Stimulated activated CD8-positive, alpha-beta memory T cell treated with anti-CD3 and anti-CD28 coated beads, Interleukin-4, amount 100 ng/mL, for 1 hour (primary cell): ENCODE measurements at places on chromosomes 1 and 21.

GRCh38 chr1:25710583-25711347, 89.2 kb upstream of the SELENON start:
- DNase-seq, result no peak

DNA sequence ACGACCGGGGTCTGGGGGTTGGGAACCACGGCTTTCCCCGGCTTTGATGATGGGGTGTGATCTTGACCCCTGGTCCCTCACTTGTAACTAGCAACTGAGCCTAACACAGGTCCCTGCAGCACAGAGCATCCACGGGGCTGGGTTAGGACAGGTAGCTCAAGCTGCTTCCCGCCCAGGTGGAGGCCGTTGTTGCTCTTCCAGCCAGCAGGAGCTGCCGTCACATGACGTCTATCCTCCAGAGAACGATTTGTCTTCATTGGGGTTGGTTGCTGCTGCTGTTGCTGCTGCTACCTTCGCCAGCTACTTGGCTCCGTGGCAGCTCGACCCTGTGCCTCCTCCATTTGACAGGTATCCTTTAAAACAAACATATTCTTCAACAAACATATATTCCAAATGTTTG, 74.3 kb upstream of the ADAR start:
- DNase-seq, result no peak

GRCh38 chr1:165759095-165759494, 9.6 kb downstream of the TMCO1 start:
- no peak for DNase-seq

DNA sequence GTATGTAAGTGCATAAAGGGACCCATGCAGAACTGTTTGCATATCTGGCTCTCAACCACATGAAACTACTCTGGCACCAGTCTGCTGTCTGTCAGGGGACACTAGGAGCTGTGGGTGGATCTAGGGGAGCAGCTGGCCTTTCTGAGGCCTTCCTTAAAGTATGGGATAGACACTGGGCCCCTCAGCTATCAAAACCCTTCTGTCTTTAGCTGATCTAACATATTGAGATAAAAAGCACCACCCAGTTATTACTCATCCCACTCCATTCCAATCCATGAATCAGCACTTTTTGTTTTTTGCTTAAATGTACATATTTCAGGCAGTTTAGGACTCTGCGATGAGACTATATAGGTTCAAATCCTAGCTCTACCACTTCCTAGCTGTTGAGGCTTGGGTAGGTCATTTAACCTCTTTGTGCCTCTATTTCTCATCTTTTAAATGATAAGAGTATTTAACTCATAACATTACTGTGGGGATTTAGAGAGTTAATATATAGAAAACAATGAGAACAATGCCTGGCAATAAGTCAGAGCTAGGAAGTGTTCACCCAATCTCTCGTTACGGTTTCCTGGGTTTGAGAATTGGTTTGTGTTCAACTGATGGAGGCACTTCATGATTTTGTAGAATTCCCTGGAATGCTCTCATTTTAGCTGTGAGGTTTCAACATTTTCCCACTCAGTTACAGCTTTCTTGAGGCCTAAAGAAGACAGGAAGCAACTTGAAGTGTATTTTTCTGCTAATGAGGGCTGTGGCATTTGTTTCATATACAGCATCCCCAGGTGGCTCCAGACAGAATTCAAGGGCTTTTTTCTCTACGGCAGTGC, 68.9 kb downstream of the LRIG2 start:
- DNase-seq, result no peak

- DNase-seq, result no peak
These were observed 12.3 kb downstream of the RNF223 start for GRCh38 chr1:1061682-1062345.

DNA sequence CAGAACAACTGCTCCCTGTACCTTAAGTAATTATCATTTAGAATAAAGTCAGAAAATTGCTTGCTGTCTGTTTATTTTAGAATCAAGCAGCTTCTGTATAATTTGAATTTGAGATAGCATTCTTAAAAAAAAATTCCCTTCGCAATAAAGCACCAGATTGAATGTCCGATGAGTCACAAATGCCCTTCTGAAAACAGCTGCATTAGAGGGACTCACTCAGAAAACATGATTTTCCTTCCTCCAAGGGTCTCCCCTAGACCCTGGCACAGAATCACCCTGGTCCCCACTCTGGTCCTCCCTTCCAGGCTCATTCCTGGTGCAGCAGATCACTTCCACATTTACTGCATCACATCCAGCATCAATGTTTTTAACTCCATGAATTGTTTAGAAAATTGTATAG, 471.1 kb upstream of the VAMP3 start:
- DNase-seq, result no peak

GRCh38 chr21:45016406-45017038, 57.9 kb upstream of the ADARB1 start:
- no peak for DNase-seq

DNA sequence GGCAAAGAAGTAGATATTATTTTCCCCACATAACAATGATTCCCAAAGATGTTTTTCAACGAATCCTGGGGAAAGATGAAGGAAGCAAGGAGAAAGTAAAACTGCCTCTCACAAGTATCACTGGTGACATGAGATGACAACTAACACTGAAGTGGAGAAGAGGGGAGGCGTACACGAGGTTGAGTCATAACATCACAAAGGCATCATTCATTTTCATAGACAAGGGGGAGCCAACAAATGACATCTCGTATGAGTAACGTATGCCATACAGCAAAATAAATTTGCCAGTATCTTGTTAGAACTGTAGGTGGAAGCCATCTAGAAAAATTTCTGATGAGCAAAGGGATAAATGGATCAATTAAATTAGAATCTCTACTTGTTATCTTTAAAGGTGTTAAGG, 56.6 kb downstream of the ATP1B1 start:
- no peak for DNase-seq

GRCh38 chr1:158251163-158251562, 3.1 kb upstream of the CD1A start:
- DNase-seq, result no peak
